ENCODE measurements at places on chromosomes 6 and 20. TPM values are rescaled to one million over a fixed set of nuclear protein-coding genes. Genes with fewer than 3 reads are reported as not detected.

The LHFPL5 gene
- not detected for total RNA-seq

DNA sequence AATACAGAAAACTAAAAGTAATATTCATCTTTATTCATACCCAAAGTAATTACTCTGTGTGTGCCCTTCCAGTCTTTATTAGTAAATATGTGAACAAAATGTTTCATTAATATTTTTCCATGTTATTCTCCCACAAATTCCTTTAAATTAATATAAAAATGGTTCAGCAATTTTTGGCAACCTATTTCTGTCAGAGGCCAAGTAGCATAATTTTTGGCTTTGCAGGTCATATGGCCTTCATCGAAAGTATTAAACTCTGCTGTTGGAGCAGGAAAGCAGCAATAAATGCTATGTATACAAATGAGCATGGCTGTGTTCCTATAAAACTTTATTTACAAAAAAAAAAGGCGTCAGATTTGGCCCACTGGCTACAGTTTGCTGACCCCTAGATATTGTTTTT, 16.1 kb downstream of the ZC2HC1B start:
- DNase-seq: no peak

- DNase-seq: no peak
Measured at GRCh38 chr6:138970159-138970558, 17.9 kb downstream of the REPS1 start.

- DNase-seq: no peak
Measured at GRCh38 chr20:50852085-50852484, 57.2 kb downstream of the BCAS4 start.

GRCh38 chr20:32945710-32946221, 58.5 kb downstream of the SUN5 start:
- DNase-seq: no peak

- no peak for DNase-seq
Measured at GRCh38 chr20:58963060-58963584, 17.9 kb upstream of the NELFCD start.

DNA sequence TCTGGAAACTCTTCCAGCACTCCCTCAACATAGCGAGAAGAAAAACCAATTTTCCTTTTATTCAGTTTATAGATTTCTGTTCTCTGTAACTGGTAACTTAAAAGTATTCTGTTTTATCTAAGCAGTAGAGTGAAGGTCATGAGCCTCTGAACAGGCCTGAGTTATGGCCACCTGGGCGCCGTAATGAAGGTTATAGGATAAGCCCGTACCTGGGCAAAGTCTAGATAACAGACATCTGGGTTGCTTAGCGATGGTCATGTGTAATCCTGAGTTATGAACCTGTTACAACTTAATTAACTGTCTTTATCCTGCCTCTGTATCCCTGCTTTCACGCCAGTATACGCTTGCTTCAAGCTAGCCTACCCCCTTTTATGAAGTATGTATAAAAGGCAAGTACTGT, 13.0 kb upstream of the FAM217A start:
- DNase-seq: no peak
